ENCODE measurements at places on chromosomes 1 and 21.

DNA sequence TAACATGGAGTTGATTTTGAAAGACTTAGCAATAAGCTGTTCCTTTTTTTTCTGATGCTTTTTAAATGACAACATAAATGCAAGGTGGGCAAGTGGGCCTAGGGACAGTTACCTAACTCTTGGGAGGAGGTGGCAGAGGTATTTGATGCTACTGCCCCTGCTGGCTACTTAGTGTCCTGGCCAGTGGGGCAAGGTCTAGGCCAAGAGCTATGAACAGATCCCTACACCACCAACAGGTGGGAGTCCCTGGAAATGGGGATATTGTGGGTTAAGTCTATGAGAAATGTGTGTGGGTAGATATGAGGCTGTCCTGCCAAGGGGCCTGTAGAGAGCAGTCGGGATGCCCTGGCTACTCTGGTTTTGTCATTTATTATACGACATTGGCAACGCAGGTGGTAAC, 31.3 kb upstream of the B3GALT5 start:
- DNase-seq, result no peak

DNA sequence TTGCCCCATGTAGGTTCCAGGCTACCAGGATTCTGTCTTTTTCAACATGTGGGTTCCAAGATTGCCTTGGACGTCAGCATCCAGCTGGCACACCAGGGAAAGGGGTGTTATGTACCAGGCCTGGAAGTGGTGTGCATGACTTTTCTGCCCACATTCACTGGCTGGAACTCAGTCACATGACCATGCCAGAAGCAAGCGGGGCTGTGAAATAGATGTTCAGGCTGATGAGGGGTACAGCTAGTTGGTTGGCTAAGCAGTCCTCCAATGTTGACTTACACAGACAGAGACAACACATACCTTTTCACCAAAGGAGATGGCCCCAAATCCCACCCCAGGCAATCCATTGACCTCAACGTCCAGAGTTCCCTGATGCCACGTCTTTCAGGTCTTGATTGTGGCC, 14.3 kb upstream of the PLEKHM2 start:
- no peak for DNase-seq

- no peak for DNase-seq
These were observed 146.5 kb upstream of the TNR start for GRCh38 chr1:175889848-175890247.

- no peak for DNase-seq
These were observed 145.5 kb upstream of the DMRTA2 start for GRCh38 chr1:50568782-50569181.

DNA sequence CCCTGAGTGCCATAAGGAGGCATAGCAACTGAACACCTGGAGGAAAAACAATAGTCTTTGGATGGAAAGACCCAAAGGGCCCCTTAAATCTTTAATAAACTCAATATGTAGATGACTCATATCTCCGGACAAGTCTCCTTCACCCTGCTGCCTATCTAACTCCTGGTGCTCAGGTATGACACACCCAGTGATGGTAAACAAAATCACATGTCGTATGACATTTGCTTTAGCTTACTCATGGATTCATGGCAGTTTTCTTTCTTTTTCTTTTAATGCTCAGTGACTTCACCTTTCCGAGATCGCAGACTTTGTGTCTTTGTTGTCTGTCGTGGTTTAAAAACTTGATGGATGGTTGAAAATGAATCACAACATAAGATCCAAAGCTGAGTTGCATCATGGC, 208.5 kb upstream of the PROX1 start:
- DNase-seq, result no peak

DNA sequence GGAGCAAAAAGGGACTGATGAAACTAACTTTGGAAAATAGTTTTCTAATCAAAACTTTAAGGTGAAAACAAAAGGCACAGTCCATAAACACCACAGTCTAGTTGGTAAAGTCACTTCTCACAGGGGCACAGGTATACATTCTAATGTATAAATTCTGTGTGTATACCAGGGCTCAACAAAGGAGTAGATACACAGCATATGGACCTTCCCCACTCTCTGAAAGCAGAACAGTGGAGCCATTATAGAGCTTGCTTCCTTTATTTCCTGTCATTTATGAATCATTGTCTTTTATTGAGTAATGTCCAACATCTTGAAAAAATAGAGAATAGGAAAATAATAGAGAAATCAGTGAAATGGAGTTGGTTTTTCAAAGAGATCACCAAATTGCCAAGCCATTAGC, 746.5 kb upstream of the CHRM3 start:
- no peak for DNase-seq

DNA sequence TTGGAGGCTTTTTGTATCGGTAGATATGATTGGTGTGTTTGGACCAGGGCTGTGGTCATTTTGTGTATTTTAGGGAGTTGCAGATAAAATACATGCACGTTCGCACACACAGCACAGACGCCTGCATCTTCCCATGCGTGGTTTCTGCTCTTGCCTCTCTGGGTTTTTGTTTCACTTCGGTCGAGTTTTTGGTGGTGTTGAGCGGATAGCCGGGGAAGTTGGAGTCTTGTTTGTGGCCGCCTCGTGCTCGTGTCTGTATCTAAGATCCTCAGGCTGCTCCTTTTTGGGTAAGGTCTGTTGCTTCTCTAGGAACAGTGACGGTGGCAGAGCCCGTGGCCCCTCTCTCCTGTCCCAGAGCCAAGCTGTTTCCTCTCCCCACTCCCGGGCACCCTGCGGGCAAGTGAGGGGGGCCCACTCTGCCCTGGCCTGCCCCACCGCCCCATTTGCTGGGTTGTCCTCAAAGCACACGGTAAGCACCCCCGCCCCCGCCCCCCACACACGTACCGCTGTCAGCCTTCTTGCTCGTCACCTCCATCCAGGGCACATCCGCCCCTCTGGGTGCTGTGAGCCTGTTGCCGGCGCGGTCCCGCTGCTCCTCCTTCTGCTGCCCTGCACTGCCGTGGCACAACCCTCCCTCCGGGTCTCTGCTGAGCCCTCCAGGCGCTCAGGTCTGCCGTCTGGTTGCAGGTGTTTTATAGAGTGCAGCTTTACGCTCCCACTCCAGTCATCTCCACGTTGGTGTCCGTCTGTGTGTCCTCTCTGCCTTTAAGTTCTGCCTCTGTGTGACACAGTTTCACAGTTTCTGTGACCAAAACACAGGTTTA, 51.9 kb downstream of the AGPAT3 start:
- no peak for DNase-seq

DNA sequence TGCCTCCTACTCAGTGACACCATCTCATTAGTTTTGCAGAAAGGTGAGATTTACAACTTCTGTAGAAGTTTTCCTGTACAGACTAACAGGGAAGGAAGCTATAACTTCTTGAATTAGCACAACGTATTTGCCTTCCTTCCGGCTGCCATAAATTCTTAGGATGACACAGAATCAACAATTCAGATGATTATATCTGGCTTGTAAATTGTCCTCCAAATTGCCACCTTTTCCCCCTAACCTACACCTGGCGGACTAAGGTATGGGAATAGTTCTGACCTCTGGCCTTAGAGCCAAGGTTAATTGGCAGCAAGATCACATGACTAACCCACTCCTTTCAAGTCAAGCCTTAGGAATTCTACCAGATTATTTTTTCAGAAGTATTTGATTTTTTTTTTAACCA, 284.3 kb downstream of the LMO4 start:
- DNase-seq, result no peak

GRCh38 chr1:234361102-234361603, 12.1 kb upstream of the COA6 start:
- DNase-seq, result no peak

GRCh38 chr1:155983191-155984024, 5.1 kb upstream of the ARHGEF2 start:
- DNase-seq, result no peak

DNA sequence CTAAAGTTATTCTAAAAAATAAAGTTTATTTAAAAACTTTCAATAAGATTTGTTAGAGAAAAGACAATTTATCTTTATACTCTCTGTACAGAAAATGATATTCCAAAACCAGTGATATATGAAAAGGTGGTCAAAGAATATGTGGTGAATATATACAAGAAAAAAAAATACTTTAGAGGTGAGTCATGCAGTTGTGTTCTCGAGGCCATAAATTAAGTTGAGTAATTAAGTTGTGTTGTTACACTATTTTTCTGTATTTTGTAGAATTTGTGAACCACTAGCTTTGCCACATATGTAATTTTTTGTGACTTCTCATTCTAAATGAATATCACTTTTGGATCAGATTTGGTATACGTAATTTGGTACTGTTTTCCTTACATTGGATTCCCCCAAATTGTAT, 23.6 kb upstream of the DUSP10 start:
- no peak for DNase-seq

- no peak for DNase-seq
These were observed 33.2 kb downstream of the SSBP3 start for GRCh38 chr1:54372978-54373377.

- peak; percentile 32 for DNase-seq
These were observed 19.0 kb downstream of the SLC37A1 start for GRCh38 chr21:42532466-42533181.

- DNase-seq, result no peak
These were observed 178.1 kb downstream of the AK5 start for GRCh38 chr1:77459881-77460280.

DNA sequence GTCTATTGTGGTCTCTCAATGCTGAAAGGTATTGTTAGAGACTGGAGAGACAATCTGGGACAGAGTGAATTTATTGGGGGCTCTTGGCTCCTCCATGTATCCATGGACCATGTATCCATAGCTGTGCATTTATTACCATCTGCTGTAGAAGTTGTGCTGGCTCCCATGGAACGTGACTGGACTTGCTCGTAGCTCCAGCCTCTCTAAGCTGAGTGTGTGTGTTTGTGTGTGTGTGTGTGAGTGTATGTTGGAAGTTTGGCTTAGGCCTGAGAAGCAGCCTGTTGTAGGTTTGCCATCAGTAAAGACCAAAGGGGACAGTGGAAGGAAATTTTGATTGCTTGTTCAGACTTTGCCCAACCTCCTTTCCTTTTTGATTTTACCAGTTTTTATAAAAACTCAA, 105.7 kb upstream of the USP24 start:
- DNase-seq, result no peak

GRCh38 chr1:85449356-85449755, 15.6 kb downstream of the DDAH1 start:
- DNase-seq, result no peak

GRCh38 chr1:44151808-44152207, 10.4 kb upstream of the KLF18 start:
- no peak for DNase-seq

DNA sequence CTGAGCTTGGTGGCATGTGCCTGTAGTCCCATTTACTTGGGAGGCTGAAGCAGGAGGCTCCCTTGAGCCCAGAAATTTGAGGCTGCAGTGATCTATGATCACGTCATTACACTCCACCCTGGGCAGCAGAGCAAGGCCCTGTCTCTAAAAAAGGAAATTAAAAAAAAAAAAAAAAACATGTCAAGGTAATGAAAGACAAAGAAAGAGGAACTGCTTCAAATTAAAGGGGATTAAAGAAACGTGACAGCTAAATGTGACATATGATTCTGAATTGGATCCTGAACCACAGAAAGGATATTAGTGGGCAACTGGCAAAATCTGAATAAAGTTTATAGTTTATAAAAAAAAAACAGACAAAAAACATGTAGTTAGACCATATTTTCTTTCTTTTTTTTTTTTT, 3.8 kb upstream of the C2CD4D start:
- DNase-seq, result no peak

DNA sequence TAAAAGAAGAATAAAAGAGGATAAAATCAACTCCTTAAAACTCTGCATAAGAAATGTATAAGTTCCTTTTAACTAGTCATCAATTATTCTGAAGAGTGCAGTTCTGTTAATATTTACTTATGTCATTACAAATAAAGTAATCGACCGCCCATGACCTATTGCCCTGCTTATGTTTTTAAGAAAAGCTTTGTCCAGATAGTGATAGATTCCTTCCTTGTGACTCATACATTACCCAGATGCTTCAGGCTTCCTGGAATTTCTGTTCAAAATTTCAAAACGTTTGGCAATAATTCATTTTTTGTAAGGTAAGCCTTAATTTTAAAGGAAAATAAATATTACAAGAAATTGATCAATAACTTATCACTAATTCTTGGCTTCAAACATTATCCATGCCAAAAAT, 918.2 kb upstream of the ADGRL2 start:
- no peak for DNase-seq

DNA sequence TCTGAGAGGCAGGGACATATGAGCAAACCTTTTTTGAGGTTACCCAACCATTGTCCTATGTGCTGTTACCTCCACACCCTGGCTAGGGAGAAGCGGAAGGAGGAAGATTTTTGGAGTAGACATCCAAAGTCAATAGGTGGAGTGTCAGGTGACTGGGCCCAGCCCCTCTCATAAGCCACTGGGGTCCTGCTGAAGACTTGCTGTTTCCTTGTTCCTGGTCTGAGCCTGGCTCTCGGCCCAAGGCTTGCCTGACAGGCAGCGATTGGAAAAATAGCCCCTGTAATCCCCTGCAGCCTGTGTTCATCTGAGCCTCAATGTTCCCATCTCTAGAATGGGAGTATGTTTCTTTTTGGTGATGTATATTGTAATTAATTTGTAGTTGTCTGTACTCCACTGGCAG, 6.9 kb upstream of the PIGR start:
- no peak for DNase-seq

DNA sequence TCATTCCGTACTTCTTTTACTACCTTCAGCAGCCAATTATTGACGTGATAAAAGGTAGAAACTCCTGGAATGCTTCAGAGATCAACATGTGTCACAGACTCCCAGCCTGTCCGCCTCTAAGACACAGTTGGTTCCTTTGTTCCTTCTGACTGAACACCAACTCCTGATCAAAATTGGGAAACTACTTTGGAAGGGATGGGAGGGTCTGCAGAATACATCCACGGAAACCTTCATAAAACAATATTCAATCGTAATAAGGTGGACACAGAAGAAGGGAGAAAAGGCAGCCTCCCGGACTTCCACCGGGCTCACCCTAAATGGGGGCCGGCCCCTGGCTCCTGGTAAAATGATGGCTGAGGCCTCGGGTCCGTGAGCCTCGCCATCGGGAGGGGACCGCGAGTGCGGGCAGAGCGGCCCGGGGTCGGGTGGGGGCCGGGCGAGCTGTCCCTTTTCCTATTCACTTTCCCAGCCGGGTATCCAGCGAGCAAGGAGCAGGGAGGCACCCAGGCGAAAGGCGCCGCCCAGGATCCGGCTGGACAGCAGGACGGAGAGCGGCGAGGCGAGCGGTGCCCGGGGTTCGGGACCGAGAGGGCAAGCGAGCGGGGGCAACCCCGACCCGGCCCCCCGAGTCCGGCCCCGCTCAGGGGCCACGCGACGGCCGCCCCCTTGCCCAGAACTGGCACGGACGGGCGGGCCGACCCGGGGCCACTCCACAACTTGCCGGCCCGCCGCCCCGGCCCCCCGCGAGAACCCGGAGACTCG, 805 bp downstream of the NRIP1 start:
- DNase-seq, result peak; percentile 40

- no peak for DNase-seq
These were observed 100.4 kb downstream of the MRPL39 start for GRCh38 chr21:25506887-25507286.

- no peak for DNase-seq
These were observed 138.8 kb downstream of the GIPC2 start for GRCh38 chr1:78184460-78185072.

DNA sequence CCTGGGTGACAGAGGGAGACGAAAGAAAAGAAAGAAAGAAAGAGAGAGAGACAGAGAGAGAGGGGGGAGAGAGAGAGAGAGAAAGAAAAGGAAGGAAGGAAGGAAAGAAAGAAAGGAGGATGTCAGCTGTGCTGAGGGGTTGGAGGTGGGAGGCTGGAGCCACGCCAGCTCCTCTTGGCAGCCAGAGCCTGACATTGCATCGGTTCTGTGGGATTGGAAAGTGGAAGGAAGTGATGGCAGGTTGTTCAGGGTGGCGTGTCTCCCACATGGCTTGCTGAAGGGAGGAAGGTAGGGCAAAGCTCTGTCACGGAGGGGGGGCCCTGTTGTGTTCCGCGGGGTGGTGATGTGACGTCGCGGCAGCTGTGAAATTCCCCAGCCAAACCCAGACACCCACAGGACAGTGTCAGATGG, 30.7 kb downstream of the EIF2D start:
- DNase-seq, result no peak

Measured in nucleus accumbens (tissue), 56 donors.